Stomach (tissue), 19 donors: ENCODE measurements at places on chromosomes 7 and 10. TPM values are rescaled to one million over a fixed set of nuclear protein-coding genes. Genes with fewer than 3 reads are reported as not detected.

DNA sequence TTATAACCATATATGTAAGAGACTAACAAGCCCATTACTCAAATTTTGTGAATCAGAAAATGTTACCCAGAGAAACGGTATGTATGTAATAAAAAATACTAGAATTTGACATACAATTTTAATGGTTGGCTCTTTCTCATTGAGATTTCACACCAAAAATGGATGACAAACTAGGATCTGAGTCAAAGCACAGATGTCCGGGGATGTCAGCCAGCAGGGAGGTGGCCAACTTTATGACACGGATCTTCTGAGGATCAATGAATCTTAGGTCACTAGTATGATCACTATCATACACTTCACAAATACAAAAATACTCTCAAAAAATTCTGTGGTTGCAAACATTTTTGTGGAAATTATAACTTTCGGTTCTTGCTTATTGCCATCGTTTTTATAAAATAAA lies 173.5 kb upstream of the NFE2L3 start:
- no peaks in the 10 kb centered on the region for H3K27me3 ChIP-seq
- no peak overlapping the region for H3K4me3 ChIP-seq
- no peaks in the 10 kb centered on the region for H3K36me3 ChIP-seq
- H3K27ac ChIP-seq, result no peak overlapping the region
- DNase-seq, result no peak

GIMAP8 gene
- 0.29 TPM for total RNA-seq

DNA sequence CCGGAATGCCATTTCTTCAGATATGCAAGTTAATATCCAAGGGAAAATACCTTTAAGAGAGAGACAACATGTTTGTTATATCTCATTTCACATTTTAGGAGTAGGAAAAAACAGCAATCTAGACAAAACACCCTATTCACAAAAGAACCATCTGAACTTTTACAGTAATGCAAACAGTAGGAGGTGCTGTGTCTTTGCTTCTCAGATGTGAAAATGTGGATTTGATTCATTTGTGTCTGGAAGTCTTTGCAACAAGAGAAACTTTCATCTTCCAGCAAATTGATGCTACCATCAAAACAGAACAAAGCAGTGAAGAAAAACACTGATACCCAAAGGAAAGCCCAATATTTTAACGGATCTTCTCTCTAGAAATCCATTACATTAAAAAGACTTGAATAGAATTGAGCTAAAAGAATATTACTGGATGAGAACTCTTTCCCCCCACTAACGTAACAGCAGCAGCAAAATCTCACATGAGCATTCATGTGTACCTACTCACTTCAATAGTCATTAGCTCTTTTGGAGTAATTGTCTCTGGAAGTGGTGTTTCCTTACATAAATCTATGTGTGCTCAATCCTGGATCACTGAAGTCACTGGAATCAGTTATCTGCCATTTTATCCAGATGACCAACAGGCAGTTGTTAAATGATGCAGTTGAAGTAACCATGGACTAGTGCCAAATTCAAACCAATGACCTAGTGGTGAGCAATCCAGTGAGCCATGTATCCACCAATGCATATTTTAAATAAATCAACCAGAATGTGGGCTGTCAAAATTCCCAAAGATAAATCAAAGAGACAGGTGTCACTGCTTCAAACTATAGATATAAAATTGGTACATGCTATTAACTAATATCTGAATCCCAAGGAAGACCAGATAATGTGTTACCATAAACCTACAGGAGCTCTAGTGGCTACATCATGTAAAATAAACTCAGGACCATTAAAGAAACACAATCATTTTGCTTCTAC lies 1.8 kb downstream of the SEMA3C start:
- H3K27ac ChIP-seq, result no peak overlapping the region
- no peak for DNase-seq
- peaks cover 10% of the 10 kb centered on the region for H3K36me3 ChIP-seq
- H3K4me3 ChIP-seq, result peak overlapping the region; percentile 56

GRCh38 chr10:7260412-7260900 lies 150.4 kb downstream of the SFMBT2 start:
- peaks cover 50% of the 10 kb centered on the region for H3K4me1 ChIP-seq
- H3K36me3 ChIP-seq, result peaks cover 5% of the 10 kb centered on the region
- H3K27me3 ChIP-seq, result no peaks in the 10 kb centered on the region
- no peak overlapping the region for H3K4me3 ChIP-seq

- no peaks in the 10 kb centered on the region for H3K36me3 ChIP-seq
- peak; percentile 61 for DNase-seq
- H3K4me1 ChIP-seq, result no peaks in the 10 kb centered on the region
- H3K27ac ChIP-seq, result no peak overlapping the region
Measured at GRCh38 chr10:43292755-43293676, 26.2 kb upstream of the RASGEF1A start.

NSUN5 gene
- 20.9 TPM for total RNA-seq

STRIP2 gene
- total RNA-seq, result not detected

DHX32 gene
- 64.6 TPM for total RNA-seq

FLNC gene
- 62.4 TPM for total RNA-seq

DNA sequence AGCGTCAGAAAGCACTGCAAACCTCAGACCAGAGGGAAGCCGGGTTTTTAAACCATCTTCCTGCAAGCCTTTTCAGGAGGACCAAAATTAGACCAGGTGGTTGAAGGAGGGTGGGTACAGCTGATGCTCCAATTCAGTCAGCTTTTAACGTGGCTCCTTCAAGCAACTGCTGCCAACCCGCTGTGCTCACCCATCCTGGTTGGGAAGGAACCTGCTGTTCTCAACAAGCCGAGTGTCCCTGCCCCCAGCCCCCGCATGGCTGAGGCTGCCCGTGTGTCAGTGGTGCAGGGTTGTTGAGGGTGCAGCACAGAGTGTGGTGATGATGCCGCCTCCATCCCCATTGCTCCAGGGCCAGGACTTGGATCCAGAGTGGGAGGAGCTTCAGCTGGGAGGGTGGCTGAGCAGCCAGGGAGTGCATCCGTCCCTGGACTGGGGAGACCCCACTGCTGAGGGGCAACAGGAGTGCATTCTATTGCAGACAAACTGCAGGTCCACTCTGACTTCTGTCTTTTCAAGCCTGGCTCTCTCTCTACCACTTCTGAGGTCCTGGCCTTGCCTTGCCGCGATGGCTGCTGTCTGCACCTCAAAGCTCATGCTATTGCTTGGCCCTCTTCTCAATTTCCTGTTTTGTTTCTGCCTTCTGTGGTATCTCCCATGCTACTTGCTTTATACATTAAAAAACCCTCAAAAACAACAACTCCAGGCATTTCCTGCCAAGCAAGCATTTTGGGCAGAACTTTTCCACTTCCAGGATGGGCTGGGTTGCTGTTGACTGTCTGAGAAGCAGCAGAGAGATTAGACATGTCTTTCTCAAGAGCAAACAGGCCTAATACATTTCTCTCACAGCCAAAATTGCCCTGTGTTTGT lies 134.7 kb downstream of the DNAJB6 start:
- no peak overlapping the region for H3K27ac ChIP-seq
- no peaks in the 10 kb centered on the region for H3K36me3 ChIP-seq
- no peaks in the 10 kb centered on the region for H3K4me1 ChIP-seq
- H3K27me3 ChIP-seq, result peaks cover 30% of the 10 kb centered on the region
- no peak overlapping the region for H3K4me3 ChIP-seq

RNF133 gene
- total RNA-seq, result 11.6 TPM

ERVW-1 gene
- not detected for total RNA-seq

- DNase-seq, result no peak
- H3K4me3 ChIP-seq, result no peak overlapping the region
- peak overlapping the region; percentile 95 for H3K27ac ChIP-seq
- H3K36me3 ChIP-seq, result peaks cover 53% of the 10 kb centered on the region
- H3K27me3 ChIP-seq, result no peaks in the 10 kb centered on the region
- H3K4me1 ChIP-seq, result peaks cover 41% of the 10 kb centered on the region
Measured at GRCh38 chr10:95428701-95429100, 132.5 kb downstream of the SORBS1 start.

DNA sequence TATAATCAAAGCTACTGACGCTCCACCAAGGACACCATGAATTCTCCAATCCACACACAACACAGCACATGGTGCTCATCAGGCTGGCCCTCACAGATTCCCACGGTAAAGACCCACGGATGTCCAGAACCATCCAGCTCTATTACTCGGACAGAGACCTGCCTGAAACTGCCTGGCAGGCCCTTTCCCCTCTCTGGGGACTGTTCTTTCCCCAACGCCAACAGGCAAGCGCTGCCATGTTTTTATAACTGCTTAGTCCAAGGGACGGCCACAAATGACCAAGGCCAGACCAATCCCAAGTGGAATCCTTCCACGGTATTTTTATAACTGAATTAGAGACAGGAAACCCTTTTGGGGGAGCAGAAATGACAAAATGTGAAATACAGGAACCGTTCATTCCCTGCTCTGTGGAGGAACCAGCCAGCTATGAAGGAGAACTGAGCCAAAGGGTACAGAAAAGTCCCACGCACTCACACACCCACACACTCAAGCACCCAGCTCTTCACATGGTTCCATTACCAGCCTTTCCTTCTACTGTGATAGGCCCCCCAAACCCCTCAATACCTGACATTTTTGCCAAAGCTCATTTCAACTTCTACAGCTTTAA lies 4.1 kb downstream of the PIP4K2A start:
- no peaks in the 10 kb centered on the region for H3K27me3 ChIP-seq
- DNase-seq, result no peak

DNA sequence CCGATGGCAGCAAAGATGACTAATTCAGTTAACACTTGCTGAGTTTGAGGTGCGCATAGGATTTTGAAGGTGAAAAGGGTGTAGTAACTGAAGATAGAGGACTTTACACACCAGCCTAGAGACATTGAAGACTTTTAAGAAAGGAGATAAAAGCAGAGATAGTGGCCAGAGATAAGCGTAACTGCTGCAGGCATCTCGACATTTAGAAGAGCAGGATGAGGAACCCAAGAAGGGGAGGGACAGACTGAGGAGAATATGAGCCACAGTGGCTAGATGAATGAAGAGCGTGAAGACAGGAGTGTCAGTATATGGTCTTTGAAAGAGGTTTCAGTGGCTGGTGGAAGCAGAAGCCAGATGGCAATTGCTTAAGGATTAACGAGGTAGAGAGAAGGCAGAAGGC lies 71.6 kb downstream of the CELF2 start:
- DNase-seq, result no peak
- H3K4me3 ChIP-seq, result no peak overlapping the region
- H3K27ac ChIP-seq, result no peak overlapping the region
- H3K27me3 ChIP-seq, result no peaks in the 10 kb centered on the region
- no peaks in the 10 kb centered on the region for H3K4me1 ChIP-seq

DNA sequence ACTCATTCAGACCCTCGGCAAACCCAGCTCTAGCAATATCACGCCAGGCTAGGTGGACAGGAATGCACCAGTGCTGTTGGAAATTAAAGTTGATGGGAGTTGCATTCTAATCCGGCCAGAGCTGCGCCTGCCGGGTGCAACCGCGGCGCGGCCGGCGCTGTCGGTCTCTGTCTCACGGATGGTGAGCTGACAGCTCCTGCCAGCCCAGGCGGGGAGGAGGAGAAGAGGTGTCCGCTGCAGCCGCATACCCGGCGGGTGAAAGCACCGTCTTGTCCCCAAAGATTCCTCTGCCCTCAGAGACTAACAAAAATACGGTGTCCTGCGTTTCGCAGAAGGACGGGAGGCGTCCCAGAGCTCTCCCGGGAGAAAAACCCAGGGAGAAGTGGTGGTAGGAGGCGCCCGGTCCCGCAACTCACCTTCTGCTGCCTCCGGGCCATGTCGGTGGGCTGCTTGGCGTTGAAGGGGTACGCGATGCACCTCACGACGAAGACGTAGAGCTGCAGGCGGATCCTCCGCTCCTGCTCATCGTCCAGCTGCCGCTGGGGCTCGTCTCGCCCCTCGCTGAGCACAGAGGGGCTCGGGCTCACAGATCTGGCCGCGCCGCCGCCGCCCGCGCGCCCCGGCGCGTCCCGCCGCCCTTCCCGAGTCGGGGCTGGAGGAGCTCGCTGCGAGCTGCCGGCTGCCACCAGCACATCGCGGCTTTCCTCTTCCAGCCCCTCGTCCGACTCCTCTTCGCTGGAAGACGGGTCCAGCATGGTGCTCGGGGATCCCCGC lies 490 bp downstream of the CADPS2 start:
- H3K27me3 ChIP-seq, result peaks cover 8% of the 10 kb centered on the region
- peak; percentile 37 for DNase-seq
- peak overlapping the region; percentile 73 for H3K4me3 ChIP-seq

MYH16 gene
- total RNA-seq, result not detected

XRCC2 gene
- 0.58 TPM for total RNA-seq

DNA sequence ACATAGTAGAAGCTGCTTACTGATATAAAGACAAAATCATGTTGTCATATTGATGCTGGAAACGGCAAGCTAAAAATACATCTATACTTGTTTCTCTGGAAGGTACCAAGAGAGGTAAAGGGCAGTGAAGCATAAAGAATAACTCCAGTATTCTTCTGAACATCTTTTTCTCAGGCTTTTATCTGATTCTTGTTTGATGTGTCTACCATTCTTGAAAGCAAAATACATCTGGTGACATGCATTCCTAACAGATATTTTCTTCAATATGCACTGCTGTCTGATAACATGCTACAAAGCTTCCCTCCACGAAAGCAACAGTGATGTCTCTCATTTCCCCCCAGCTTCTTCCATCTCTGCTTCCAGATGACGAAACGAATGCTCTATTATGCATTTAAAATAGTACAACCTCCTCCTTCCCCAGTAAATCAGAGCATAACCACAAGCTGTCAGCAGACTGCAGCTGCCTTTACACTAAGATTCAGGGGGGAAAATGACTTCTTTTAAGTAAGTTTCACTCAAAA lies 100.8 kb downstream of the ARHGAP21 start:
- no peak for DNase-seq
- H3K27me3 ChIP-seq, result no peaks in the 10 kb centered on the region
- no peak overlapping the region for H3K4me3 ChIP-seq
- peaks cover 33% of the 10 kb centered on the region for H3K36me3 ChIP-seq
- peaks cover 11% of the 10 kb centered on the region for H3K4me1 ChIP-seq

PILRA gene
- total RNA-seq, result not detected

DNA sequence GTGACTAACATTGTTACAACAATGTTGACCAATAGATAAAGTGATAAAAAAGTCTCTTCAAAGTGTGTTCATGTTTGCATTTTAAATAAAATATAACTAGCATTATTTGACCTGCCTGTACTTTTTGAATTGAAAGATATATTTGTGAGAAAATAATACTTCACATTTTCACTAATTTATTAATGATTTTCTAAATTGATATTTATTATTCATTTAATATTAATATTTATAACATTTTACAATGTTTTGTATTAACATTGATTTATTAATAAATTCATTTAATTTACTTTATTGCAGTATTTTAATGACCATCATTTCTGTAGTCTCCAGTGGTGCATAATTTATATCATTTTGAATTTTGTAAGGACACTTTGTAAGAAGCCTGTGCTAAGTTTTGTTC lies 150.0 kb upstream of the BET1 start:
- no peak overlapping the region for H3K27ac ChIP-seq
- H3K4me3 ChIP-seq, result no peak overlapping the region
- H3K27me3 ChIP-seq, result no peaks in the 10 kb centered on the region
- H3K36me3 ChIP-seq, result no peaks in the 10 kb centered on the region
- no peak for DNase-seq

MACC1 gene
- total RNA-seq, result 23.2 TPM

- no peak overlapping the region for H3K4me3 ChIP-seq
- H3K27ac ChIP-seq, result no peak overlapping the region
- H3K4me1 ChIP-seq, result peaks cover 24% of the 10 kb centered on the region
- no peak for DNase-seq
- H3K27me3 ChIP-seq, result no peaks in the 10 kb centered on the region
Measured at GRCh38 chr10:71990706-71991269, 26.6 kb downstream of the CHST3 start.
